ENCODE measurements at places on chromosomes 2 and 18.
A peak's percentile ranks its signal among the peaks of the same experiment; 100 is the strongest.

GRCh38 chr2:1567556-1568344, 154.5 kb downstream of the TPO start:
- no peak for DNase-seq

GRCh38 chr2:185006481-185006880, 408.2 kb downstream of the ZNF804A start:
- no peak for DNase-seq

- DNase-seq, result no peak
Observed at GRCh38 chr2:204335451-204336058, 209.7 kb upstream of the PARD3B start.

DNA sequence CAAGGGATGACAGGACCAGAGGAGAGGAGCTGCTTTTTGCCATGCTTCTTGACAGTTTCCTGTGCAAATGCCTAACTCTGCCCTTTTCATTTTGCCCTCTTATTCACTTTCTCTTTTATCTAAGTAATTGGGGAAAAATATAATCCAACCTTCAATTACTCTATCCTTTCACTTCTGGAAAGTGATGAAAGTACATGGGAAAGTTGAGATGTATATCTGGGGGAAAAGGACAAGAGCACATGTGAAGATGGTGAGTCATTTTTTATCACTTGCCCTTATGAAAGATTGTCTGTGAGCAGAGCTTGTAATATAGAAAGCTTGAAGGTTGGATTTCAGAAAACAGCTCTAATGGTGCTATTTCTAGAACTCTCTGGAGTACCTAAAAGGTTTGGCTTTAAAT, 1070.7 kb downstream of the CNTNAP5 start:
- no peak for DNase-seq

DNA sequence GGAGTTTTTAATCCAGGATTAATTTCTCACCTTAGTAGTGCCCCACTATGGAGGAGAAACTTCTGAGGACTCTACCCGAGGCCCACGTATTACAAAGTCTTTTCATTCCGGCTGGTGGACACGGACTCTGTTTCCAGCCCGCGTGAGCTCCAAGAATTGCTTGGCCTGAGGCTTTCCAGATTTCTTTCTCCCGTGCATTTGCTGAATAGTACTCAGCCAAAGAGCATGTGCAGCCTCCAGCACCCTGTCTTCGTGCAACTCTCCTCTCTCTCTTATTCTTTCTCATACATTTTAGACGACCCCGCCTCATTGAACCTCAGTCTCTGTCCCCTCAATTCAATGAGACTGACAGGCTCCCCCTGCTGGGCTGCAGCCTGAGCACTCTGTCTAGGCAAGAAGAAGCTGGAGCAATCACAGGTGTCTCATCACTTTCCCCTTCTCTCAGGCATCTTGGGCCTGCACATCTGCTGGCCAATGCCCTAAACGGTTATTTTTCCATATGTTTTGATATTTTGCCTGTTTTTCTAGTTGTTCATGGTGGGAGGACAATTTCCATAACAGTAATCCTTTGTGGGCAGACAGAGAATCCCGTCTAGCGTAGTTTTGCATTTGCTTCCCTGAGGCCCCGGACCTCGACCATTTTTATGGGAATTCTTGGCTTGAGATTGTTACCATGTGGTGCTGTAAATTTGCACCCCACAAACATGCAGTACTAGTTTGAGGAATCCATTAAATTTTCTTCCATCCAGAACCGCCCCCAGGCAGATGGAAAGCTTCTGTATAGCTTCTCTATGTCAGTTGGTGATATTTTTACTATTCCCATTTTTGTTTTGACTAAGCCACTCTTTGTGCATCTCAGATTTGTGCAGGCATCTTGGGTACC, 50.1 kb upstream of the LPIN2 start:
- no peak for DNase-seq

DNA sequence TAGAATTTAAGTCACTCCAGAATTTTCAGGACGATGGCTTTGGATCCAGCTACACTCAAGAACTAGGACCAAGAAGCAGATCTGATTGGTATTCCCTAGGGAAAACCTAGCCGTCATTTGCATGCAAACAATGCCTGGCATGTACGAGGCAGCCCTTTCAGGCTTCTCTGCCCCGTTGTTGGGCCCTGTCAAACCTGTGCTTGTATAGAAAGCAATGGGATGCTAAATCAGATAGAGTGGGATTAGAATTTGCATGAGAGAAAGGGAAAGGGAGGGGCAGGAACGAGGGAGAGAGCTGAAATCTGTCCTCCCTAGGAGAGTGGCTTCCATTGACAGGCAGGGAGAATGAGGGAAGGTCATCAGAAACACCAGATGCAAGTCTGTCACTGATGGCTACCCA, 28.6 kb downstream of the ARID5A start:
- DNase-seq, result no peak

- peak; percentile 84 for DNase-seq
Observed at GRCh38 chr18:57437766-57438671, 2.8 kb downstream of the ONECUT2 start.

- no peak for DNase-seq
Observed at GRCh38 chr2:26485725-26486418, 7.9 kb upstream of the OTOF start.

DNA sequence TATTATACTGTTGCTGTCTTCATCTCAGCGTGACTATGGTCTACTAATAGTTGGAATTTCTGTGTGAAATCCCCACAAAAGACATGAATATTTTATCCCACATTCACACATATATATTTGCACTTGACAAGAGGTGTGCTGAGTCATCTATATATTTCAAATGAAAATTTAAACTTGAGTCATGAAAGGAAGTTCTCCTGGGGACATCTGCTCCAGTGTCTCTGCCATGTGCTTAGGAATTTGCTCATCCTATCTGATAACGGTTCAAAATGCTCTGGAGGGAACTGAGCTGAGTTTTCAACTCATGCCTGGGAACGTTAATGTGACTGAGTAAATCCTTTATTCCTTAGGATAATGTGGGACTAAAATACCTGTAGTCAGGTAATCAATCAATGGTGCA, 326.2 kb upstream of the MEX3C start:
- DNase-seq, result no peak

GRCh38 chr2:98172150-98172765, 85.3 kb downstream of the VWA3B start:
- peak; percentile 54 for DNase-seq

- DNase-seq, result no peak
Observed at GRCh38 chr18:79494936-79495335, 99.2 kb downstream of the NFATC1 start.

DNA sequence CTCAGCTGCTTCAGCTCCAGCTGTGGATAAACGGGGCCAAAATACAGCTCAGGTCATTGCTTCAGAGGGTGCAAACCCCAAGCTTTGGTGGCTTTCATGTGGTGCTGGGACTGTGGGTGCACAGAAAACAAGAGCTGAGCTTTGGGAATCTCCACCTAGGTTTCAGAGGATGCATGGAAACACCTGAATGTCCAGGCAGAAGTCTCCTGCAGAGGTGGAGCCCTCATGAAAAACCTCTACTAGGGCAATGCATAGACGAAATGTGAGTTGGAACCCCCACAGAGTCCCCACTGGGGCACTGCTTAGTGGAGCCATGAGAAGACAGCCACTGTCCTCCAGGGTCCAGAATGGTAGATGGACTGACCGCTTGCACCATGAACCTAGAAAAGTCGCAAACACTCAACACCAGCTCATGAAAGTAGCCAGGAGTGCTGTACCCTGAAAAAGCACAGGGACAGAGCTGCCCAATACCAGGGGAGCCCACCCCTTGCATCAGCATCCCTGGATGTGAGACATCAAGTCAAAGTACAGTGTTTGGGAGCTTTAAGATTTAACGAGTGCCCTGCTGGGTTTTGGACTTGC, 147.9 kb upstream of the SOX11 start:
- DNase-seq, result no peak

DNA sequence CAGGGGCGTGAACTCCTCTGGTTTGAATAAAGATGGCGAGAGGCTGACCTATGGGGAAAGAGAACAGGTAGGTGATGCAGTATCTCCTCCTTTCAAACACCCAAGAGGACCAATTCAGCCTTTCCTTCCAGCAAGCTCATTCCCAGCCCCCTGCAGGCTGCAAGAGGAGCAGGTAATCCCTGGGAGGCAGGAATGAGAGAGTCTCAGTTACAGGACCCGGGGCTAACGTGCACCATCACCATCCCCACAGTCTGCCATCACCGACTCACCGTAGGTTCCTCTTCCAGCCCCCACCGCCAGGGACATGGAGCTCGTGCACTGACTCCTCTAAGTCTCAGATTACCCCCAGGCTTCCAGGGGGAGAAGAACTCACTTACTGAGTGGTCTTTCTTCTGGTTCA, 26.7 kb downstream of the XDH start:
- no peak for DNase-seq

GRCh38 chr2:127100251-127101047, 6.5 kb downstream of the BIN1 start:
- DNase-seq, result no peak

GRCh38 chr2:197850882-197851450, 46.6 kb downstream of the PLCL1 start:
- DNase-seq, result no peak

DNA sequence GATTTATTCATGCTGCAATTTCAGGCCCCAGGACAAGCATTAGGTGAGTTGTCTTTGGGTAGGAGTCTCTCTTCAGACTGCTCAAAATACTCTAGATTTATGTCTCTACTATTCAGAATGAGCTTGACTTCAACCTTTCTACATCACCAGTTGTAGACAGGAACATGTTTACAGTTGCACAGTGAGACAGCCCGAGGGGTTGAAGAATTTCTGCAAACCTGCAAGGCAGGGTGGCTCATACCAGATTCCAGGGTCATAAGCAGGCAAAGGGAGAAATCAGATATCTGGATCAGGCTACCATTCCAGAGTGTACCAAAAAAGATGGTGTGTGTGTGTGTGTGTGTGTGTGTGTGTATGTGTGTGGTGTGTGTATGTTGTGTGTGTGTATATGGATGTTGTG, 112.4 kb downstream of the SPP2 start:
- DNase-seq, result no peak

DNA sequence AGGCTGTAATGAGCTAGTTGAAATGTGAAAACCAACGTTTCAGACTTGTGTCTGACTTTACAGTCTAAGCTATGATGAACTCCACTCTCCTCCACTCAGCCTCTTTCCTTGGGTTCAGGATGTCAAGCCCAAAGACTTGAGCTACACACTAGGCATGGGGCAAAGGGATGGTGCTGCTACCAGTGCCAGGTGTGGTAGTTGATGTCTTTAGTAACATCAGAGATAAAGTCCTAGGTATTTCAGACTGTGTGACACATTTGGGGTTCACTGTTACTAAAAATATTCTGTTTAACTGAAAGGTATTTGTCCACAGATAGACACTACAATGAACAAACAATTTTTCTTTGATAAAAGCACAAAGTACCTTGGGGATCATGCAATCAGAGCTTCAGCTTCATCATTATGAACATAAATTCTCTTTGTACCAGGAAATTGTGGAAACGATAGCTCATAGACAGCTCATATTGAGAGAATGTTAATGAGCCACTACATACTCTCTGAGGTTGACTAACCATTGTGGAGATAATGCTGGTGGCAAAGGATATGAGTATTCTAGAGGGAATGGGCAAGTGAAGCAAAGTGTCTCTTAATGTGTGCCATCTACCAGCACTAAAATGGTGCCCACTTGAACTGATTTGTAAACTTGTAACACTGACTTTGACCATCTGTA, 253.7 kb upstream of the THUMPD2 start:
- DNase-seq, result no peak

- no peak for DNase-seq
Observed at GRCh38 chr2:96692094-96692971, 47.5 kb downstream of the LMAN2L start.

GRCh38 chr18:62612776-62613175, 90.0 kb downstream of the ZCCHC2 start:
- DNase-seq, result no peak

GRCh38 chr2:219551441-219552381, 7.9 kb downstream of the TMEM198 start:
- DNase-seq, result peak; percentile 66

GRCh38 chr2:203994735-203995134, 58.2 kb downstream of the ICOS start:
- no peak for DNase-seq

DNA sequence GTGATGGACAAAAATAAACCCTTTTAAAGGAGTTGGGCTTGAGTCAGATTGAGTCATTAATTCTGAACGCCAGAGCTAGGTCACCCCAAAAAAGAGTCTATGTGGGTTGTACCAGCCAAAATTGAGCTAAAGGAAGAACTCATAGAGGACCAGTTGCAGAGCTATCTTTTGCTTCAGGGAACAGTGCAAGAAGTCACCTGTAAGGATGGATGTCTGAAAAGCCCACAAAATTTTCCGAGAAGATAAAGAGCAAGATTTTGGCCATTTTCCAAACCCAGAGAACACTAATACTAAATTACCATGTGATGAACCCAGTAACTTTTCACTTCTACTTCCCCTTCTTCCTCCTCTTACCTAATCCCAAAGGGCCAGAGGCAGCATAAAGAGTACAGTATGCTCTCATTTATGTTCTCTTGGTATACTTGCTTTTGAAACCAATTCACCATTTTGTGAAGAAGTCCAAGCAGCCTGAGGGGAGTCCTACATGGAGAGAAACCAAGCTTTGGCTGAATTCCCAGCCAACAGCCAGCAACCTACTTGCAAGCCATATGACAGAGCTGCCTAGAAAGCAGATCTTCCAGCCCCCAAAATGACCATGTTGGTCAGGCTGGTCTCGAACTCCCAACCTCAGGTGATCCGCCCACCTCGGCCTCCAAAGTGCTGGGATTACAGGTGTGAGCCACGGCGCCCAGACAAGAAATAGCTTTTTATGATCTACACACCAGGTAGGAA, 551.7 kb downstream of the SATB2 start:
- DNase-seq, result no peak

- no peak for DNase-seq
Observed at GRCh38 chr2:233656443-233656842, 15.3 kb upstream of the UGT1A9 start.

Measured in cerebellum (tissue), 4 donors.